ENCODE measurements at places on chromosomes 16 and 17.
A peak's percentile ranks its signal among the peaks of the same experiment; 100 is the strongest.

DNA sequence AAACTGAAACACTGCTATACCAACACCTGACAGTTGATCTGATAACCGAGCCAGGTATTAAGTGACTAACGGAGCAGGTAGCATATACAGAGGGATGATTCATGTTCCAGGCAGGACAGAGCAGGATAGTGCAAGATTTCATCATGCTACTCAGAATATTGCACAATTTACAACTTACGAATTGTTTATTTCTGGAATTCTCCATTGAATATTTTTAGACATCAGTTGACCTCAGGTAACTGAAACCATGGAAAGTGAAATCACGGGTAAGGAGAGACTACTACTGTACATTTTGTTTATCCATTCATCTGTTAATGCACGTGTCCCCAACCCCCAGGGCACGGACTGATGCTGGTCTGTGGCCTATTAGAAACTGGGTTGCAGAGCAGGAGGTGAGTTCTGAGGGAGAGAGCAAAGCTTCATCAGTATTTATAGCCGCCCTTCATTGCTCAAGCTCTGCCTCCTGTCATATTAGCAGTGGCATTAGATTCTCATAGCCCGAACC is 14.5 kb upstream of the PPM1E start:
- no peak for DNase-seq

- no peak for DNase-seq
Observed at GRCh38 chr16:64983963-64984362, 137.9 kb downstream of the CDH11 start.

- DNase-seq = no peak
Observed at GRCh38 chr16:20862162-20862960, 37.8 kb downstream of the DCUN1D3 start.

DNA sequence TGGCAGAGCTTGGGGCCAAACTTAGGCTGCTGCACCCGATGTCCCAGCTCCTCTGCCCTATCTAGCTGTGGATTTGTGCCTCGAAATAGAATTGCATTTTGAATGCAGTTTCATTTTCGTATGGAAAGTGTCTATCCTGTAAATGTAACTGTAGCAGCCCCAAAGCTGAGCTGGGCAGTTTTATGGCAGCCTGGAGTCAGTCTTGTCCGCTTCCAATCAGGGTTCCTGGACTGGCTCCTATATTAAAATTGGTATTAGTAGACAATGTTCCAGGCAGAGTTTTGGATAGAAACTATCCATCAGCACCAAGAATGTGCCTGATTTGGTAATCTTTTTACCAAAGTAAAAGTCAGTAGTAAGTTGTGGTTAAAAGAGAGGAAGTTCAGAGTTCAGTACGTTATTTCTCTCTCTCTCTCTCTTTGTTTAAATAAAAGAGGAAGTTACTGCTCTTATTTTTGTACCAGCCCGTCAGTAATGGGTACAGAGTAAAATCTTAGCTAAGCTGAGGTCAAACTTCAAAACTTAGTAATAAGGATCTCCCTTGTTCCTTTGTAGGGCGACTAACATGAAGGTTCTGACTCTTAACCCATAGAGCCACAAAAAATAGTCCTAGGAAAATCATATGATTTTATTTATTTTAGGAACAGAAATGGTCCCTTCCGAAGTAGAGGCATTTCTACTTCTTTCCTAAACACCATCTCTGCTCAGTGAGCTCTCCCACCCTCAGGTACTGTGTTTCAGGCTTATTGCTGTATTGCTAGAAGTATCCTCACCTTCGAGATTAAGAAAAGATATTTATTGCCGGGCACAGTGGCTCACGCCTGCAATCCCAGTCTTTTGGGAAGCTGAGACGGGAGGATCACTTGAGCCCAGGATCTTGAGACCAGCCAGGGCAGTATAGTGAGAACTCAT is 28.0 kb downstream of the PRKCB start:
- peak; percentile 32 for DNase-seq
